ENCODE measurements at places on chromosomes 2 and 18.

DNA sequence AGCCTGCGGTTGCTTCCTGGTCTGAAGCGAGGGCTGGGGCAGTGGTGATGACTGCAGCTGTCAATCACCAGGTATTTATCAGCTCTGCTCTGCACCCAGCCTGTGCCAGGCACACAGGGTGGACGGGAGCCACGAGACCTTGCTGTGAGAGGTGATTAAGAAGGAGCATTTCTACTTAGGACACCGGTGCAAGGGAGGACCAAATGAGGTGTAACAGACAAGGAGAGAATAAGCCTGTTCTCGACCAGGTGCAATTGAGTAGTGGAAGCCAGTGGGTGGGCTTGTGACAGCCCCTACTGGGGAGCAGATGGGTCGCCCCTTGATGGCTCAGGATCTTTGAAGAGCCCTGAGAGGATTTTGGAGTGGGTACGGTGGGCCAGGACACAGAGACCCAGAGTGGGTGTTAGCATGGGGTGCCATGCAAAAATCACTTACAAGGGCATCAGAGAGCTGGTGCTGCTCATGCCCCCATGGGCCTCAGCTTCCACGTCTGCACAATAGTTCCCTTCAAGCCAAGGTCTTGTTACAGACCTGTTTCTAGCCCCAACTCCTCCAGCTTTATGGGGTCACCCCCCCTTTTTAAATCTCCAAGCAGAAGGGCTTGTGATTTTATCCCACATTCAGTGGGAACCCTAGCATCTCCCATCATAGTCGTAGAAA, 24.6 kb downstream of the GPR55 start:
- no peak for DNase-seq

GRCh38 chr2:226754821-226755604, 44.6 kb downstream of the IRS1 start:
- no peak for DNase-seq

- no peak for DNase-seq
Observed at GRCh38 chr2:167383610-167384194, 495.4 kb downstream of the XIRP2 start.

DNA sequence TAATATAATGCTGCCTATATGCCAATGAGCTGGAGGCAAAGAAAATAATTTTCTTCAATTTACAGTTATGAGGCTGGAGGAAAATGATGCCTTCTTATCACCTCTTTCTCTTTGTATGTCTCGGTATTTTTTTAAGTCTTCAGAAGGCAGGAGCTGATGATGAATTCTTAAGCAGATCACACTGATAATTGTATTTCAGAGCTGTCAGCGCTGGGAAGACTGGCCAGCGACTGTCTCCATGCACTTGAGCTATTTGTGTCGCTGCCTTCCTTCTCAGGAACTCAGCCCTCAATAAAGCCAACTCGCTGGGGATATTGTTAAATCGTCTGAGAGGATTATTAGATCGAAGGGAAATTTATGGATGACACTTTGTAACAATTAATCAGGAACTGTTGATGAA, 40.3 kb downstream of the PTGR3 start:
- no peak for DNase-seq

- no peak for DNase-seq
Observed at GRCh38 chr2:148557844-148558436, 86.6 kb upstream of the EPC2 start.

GRCh38 chr18:34867520-34867919, 157.4 kb downstream of the DTNA start:
- no peak for DNase-seq

DNA sequence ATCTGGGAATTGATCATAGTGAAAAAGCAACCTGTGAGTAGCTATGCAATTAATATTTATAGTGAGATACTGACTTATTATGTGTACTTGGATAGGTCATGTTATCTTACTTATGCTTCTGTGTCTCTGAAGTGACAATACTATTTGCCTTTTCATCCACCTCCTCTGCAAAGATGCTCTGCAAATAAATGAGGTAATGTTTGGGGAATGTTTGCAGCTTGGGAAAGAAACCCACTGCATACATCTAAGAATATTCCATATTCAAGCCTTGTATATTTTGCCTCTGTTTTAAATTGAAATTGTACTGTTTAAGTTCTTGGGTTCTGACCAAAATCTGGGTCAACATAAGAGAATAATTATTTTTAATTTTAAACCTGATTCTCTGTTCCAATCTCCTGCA, 217.4 kb upstream of the DTNA start:
- DNase-seq: no peak

- DNase-seq: no peak
Observed at GRCh38 chr2:127320067-127320466, 26.1 kb upstream of the ERCC3 start.

DNA sequence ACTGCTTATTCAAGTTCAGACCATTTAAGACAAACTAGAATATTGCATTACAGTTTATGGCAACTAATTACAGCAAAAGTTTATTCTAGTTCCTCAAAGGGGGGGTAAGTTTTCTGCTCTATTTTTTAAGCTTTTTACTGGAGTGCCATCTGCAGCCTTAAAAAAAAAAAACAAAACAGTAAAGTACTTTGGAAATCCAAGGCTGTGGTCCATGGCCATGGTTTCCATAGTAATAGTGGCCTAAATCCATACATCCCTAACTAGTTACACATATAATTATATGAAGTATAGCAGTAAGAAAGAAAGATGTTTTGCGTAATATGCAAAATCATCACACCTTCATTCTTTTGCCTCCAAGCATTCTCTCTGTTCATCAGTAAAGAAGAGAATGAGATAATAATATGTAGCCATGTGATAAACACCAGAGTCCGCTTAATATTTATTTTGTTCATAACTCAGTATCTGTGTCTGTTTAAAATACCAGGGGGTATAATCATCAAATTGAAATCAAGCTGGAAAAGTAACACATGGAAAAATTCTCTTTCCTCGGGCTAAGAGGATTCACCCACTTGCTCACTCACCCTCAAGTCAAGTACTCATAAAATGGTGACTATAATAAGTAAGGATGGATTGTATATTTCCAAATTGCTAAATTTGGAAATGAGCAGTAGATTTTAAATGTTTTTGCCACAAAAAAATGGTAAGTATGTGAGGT, 301.1 kb upstream of the RND3 start:
- DNase-seq: no peak

DNA sequence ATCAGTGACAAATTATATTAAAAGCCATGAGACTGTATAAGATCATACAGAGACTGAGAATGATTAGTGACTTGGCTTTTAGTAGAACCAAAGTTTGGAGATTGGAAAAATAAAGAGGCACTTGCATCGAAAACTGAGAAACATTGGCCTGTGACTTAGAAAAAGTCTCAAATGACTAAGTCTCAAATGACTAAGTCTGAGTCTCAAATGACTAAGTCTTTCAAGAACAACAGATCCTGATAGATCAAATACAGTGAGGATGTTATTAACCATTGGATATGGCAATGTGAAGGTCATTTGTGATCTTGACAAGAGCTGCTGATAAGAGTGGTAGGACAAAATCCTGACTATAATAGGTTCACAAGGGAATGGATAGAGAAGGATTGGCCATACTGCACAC, 135.5 kb upstream of the FANCL start:
- DNase-seq: no peak

DNA sequence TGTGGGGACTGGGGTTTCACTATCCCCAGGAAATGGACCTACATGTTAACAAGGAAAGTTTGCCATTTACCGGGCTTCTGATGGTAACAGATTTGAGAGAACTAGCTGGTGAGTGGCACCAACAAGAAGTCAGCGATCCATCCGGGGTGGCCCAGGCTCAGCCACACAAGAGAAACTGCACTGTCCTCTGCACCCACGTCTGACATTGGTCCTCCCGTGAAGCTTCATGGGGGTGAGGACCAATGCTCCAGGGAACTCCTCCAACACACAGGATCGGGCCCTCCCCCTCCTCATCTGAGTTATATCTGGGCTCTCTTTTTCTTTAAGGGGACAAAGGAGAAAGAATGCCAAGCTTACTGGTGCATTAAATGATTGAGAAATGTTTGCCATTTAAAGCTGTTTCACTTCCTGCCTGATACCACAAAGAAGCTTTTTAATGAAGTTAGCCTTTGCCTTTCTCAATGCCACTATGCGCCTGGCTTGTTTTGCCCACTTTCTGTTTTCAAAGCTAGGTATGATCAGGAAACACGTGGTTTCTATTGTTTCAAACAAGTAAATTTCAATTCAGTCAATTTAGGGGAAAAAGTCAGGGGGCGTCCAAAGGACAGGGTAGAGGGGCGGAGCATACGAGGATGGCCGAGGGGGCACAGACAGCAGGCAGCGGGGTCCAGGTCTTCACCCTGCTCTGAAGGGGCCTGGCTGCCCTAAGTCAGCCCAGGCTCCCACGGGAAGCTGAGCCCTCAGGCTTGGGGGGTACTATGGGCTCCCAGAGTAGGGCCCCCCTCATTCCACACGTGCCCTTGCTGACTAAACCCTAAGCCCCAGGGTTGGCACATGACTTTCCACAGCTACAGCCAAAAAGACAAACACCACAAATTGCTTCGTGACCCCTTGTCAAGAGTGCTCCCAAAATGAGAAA, 204.0 kb upstream of the ID2 start:
- DNase-seq: no peak

DNA sequence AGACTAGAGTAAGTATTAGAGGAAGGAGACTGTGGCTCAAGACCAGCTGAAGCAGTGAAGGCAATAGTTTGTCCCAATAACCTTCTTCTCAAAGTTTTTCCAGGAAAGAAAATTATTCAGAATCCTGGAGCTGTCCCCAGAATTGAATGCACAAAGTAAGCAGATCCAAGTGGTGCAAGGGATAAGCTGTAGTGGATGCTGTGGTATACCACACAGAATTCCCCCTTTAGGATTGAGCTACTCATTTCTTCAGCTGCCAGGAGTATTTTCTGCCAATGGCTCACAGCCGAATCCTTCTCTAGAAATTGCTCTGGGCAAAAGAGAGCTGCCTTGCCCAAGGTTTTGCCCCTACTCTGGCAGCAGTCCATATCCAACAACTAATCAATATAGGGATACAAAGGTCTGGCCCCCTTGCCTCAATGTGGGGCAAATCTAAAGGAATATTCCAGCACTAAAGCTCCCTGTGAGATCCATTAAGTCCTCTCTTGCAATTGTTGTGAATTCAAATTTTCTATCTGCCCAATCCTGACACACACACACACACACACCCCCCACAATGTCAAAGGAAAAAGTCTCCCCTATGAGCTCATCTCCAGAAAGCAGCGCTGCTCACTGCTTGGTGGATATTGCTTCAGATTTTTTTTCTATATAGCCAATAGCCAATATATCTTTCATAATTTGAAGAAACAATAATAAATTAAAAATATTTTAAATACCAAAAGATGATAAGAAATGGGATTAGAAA, 18.4 kb upstream of the TCF7L1 start:
- DNase-seq: no peak

DNA sequence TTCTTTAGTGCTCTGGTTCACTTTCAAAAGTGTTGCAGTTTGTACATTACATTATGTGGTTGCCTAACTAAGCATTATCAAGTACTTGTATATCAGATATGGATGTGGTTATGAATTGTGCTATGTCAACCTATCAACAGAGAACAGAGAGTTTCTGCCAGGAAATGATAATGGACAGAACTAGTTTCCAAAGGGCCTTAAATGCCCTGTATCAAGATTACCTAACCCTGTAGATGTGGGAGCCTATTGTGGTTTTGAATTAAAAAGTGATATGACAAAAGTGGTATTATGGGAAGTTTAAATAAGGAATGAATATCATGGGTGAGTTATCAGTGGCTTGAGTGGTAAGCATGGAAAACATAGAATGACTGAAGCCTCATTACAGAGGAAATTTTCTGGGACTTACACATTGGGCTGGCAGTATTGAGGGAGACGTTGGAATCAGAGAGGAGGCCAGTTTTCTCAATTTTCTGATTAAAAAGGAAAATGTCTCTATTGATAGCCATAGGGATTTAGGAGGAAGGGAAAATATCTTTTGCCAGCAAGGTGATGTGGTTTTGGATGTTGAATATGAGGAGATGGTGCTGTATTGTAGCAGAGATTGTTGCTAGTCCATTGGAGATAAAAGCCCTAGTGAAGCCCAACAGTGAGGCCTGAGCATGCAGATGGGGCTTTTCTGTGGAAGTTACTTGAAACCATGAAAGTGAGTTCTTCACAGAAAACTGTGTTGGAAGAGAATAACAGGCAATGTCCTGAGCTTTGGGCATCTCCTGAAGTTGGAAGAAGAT, 140.7 kb downstream of the TTC27 start:
- DNase-seq: no peak

GRCh38 chr2:228942856-228943255, 328.2 kb downstream of the PID1 start:
- DNase-seq: no peak

DNA sequence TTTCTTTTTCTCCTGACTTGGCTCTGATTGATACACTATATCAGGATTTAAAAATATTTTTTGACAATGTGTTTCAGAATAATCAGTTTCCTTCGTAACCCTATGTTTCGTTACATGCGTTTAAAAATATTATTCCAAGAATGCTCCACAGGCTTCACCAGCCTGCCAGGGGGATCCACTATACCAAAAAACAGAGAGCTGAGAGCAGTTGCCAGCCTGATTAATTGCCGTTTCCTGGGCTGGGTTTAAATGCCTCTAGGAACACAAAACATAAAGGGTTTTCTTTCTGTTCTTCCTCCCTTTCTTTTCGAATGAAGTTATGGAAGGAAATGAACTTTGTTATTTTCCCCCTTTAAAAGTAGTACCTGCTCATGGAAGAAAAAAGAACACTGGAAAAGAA, 47.9 kb downstream of the LRRFIP1 start:
- no peak for DNase-seq

- DNase-seq: no peak
Observed at GRCh38 chr2:208725280-208725679, 318.7 kb downstream of the PTH2R start.

- no peak for DNase-seq
Observed at GRCh38 chr2:42812899-42813479, 20.6 kb upstream of the HAAO start.

DNA sequence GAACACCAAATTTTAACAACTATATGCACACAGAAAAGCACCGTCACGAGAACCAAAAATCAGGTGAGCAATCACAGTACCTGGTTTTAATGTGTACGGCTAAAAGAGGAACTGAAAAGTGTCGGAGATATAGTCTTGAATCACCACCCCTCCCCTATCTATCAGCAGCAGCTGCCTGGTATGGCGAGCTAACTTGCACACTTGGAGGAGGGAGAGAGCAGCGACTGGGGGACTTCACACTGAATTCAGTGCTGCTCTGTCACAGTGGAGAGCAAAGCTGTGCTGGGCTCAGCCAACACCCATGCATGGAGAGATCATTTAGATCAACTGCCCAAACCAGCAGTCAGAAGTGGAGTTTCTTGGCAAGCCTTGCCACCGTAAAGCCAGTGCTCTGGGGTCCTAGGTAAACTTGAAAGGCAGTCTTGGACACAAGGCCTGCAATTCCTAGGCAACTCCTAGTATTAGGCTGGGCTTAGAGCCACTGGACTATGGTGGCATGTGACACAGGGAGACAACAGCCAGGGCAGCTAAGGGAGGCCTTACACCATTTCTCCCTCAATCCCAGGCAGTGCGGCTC, 89.2 kb upstream of the CD226 start:
- DNase-seq: no peak

DNA sequence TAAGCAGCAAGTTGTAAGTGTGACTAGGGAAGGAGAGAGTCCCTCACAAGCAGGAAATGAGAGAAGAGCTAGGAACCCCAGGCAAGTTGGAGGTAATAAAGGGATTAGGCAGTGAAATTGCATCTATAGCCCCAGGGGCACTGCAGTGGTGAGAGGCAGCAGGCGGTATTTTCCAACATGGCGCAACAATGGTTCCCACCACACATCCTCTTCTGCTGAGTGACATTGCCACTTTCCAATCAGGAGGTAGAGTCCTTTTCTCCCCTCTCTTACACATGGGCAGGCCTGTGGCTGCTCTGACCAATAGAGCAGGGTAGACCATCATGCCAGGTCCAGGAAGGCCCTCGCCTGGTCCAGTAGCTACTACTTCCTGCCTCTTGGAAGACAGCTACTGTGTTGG, 86.6 kb downstream of the DNER start:
- DNase-seq: no peak

Measured in stimulated activated CD4-positive, alpha-beta T cell treated with anti-CD3 and anti-CD28 coated beads, Interleukin-1b, Interleukin-23, amount 100 ng/mL, for 48 hours (primary cell).